ENCODE measurements at places on chromosomes 5 and 9. TPM values are rescaled to one million over a fixed set of nuclear protein-coding genes. Genes with fewer than 3 reads are reported as not detected.

- DNase-seq = no peak
Observed at GRCh38 chr5:142966121-142966420, 195.9 kb downstream of the ARHGAP26 start.

GRCh38 chr9:137588891-137589290 lies 1.4 kb downstream of the ZMYND19 start:
- DNase-seq = no peak

Gene CNTNAP3
- 16.5 TPM for total RNA-seq

Gene ZSWIM6
- total RNA-seq = 27.8 TPM

- DNase-seq = no peak
Observed at GRCh38 chr5:142107736-142108431, 695 bp upstream of the NDFIP1 start.

GRCh38 chr5:92177926-92178487 lies 794.9 kb upstream of the ARRDC3 start:
- no peak for DNase-seq

- DNase-seq = peak; percentile 91
Observed at GRCh38 chr9:133147412-133148198, 16.1 kb downstream of the GBGT1 start.

All from mucosa of descending colon (tissue), 3 donors.